CD4-positive, alpha-beta T cell treated with Interleukin-2 at 100 ng/mL for 4 hours (primary cell): ENCODE measurements at places on chromosomes 1 and 21.

DNA sequence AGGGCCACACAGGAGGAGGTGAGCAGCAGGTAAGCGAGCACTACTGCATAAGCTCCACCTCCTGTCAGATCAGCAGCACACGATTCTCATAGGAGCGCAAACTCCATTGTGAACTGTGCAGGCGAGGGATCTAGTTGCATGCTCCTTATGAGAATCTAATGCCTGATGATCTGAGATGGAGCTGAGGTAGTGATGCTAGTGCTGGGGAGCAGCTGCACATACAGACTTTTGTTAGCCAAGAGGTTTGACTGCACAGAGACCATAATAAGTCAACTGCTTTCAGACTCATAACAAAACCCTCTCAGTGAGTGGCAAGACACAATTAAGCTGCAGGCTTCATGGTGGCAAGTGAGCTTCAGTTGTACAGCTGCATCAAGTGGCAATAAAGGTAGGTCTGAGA is 83.4 kb downstream of the PSMG1 start:
- DNase-seq, result no peak

DNA sequence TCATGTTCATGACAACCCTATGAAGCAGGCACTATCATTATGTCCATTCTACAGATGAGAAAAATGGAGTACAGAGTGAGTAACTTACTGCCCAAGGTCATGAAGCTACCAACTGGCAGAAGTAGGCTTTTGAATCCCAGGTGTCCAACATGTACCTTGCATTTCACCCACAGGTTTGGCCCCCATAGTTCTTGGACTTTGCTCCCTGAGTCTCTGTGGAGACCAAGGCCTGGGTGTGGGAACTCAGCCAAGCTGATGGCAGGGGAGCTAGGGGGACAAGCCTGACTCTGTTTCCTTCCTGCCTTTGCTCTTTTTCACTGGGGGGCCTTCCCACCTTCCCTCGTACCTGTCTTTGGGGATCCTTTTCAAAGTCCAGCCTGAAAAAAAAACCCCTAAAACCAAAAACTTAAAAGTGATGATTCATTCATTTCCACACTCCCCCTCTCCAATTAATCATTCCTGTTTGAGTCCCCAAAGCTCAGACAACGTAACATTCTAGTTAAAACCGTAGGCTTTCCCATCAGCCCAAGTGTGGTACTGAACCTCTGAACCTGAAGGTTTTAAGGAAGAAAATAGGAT is 8.5 kb upstream of the TTC22 start:
- no peak for DNase-seq

DNA sequence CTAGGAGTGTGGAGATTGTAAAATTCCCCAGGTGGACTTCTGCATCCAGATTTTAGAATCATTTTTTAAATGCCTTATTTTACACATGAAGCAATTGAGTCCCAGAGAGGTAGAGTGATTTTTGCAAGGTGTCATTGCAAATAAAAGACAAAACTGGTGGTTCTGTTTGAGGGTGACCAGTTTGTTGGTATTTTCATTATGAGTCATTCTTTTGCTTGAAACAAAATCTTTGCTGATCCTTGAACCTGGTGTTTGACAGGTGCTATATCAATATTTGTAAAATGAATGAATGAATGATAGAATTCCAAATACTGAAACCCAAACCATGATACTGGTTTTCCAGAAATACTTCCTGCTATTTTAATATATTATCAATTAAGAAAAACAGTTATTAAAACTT is 44.1 kb downstream of the TTC3 start:
- DNase-seq, result no peak

GRCh38 chr1:44029260-44029910 is 1.9 kb downstream of the SLC6A9 start:
- DNase-seq, result no peak

DNA sequence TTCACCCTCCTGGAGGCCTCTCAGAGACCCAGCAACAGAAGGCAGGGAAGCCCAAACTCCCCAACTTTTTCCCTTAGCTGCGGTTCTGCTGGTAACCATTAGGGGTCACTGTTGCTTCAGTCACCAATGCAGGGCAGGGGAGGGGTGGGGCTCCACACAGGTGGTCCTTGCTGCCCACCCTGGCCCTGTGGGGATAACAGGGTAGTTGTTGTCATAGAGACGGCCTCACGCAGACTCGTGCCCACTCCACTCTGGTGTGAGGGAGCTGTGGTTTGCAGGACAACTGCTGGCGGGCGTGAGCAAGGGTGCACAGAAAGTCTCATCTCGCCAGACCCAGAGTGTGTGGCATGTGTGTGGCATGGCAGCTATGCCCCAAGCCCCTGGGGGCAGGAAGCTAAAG is 19.9 kb downstream of the INSRR start:
- DNase-seq, result peak; percentile 60

DNA sequence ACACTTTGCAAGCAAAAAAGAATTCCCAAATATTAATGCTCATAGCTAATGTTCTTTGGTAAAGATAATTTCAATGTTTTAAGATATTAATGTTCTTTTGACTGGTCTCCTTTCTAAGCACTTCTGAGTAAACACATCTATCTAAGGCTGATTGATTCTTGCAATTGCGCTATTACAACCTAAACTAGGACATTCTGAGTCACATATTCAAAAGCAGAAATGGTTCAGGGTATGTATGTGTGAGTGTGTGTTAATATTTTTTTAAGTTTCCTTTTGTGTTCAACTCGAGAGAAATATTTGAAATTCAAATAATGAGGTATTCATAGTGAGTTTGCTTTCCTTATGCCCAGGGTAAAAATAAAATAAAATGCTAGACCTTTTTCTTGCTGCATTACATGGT is 203.6 kb upstream of the GRIK3 start:
- no peak for DNase-seq

DNA sequence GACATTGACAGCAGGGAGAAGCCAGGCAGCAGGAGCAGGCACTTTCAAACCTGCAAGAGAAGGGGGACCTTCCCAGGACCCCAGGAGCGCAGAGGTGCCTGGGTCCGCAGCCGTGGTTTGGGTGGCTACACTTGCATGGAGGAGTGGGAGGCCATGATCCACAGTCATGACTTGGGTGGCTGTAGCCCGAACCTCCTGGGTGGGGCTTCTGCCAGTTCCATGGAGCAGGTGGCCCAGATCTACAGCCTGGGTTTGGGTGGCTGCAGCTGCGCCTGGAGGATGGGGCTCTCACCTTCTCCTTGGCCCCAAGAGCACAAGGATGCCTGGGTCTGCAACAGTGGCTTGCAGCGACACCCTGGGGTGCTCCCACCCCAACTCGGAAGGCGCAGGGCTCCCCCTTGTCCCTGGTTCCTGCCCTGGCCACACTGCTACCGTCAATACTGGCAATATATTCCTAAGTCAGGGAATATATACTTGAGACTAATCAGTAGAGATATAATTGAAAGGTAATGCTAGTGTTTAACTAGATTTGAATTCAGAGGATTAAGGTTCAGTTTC is 2.3 kb upstream of the OR6K6 start:
- DNase-seq, result no peak

- DNase-seq, result no peak
Measured at GRCh38 chr1:25042331-25043227, 112.5 kb upstream of the RUNX3 start.

GRCh38 chr1:96079581-96079980 is 642.0 kb upstream of the PTBP2 start:
- no peak for DNase-seq

GRCh38 chr1:2463396-2463795 is 12.7 kb upstream of the PLCH2 start:
- no peak for DNase-seq

- no peak for DNase-seq
Measured at GRCh38 chr1:32485554-32486255, 20.8 kb downstream of the ZBTB8B start.

GRCh38 chr1:17907999-17908398 is 152.9 kb downstream of the ACTL8 start:
- DNase-seq, result no peak
